Activated CD8-positive, alpha-beta memory T cell treated with anti-CD3 and anti-CD28 coated beads for 1 hour (primary cell): ENCODE measurements at places on chromosomes 3 and 15.

GRCh38 chr3:151867666-151868065 is 5.8 kb upstream of the SUCNR1 start:
- DNase-seq, result no peak

- DNase-seq, result no peak
Observed at GRCh38 chr3:185915642-185916041, 22.2 kb downstream of the TRA2B start.

DNA sequence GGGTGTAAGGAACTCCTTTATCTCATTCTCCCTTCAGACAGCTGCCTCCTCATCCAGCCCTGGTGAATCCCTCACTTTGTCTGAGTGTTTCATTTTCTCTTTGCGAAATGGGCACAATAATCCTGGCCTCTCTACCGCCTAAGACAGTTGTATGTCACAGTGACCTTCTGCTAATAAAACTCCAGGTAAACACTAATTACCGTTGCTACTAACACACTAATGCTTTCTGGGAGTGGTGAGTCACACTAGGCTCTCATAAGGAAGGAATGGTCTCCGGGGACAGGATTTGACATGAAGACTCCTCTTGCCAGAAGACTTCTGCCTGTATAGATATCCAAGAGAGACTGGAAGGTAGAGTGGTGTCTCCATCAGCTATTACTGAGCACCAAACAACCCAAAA is 71.7 kb upstream of the SNRK start:
- no peak for DNase-seq

DNA sequence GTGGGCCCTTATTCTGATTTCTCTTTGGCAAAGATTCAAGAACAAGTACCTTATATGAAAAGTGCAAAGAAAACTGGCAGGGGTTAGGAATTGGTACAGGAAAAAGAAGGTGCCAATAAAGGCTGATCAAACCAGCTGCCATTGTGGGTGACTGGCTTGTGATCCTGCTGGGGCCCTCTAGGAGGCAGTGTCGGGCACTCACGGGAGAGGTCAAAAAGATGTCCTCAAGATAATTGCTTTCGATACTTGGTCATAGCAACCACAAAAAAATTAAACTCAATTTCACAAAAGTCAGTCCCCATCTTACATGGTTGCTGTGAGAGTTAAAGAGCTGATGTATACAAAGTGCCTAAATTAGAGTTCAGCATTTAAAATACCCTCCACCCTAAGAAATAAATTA is 31.0 kb upstream of the CAV3 start:
- DNase-seq, result no peak

DNA sequence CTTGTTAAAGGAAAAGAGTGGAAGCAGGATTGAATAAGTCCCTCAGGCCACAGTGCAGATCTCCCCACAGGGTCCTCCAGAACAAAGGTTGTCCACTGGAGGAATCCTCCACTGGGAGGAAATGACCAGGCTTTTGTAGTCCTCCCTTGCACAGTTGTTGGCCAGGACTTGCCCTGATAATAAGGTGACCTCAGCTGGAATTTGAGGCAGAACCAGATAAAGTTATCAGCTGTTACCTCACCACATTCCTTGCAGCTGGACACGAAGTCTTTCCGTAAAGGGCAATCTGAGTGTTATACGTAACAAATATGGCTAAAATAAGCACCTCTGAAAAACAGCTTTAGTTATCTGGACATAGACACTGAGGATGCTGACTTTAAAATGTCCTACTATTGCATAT is 83.5 kb upstream of the NAALADL2 start:
- no peak for DNase-seq

- no peak for DNase-seq
Observed at GRCh38 chr15:45631776-45632175, 3.1 kb upstream of the SQOR start.

- DNase-seq, result no peak
Observed at GRCh38 chr15:72797338-72797689, 13.8 kb upstream of the ADPGK start.

DNA sequence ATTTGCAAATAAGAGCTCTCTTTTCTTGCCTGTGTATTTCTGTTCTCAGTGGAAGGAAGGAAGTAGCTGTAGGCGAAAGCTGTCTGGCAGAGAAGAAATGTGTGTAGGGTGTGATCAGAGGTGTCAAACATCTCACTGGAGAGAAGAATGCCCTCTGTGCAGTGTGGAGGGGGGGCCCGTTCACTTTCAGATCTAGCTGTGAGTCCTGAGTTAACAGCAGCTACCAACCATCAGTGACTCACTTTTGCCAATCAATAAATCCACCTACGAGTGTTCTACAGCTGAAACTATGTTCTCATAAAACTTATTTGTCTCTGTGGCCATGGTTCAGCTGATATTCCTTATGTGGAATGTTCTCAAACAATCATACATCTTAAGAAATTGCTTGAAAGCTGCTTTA is 103.7 kb downstream of the FRMD4B start:
- no peak for DNase-seq

DNA sequence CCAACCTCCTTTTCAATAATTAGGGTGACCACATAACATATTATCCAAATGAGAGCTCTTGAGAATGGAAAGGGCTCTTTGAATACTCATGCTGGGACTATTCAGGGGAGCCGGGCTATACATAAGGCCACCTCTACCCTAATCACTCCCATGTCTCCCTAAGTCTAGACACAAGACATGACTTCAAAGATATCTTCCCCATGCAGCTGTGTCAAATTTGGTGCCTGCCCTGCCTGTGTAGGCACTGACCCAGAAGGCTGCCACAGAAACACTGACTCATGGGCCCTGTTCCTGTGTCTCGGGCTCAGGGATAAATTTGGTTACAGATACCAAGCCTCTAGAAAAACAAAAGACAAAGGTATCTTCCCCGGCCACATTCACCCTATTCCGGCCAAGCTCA is 70.3 kb downstream of the MYLK start:
- DNase-seq, result no peak

DNA sequence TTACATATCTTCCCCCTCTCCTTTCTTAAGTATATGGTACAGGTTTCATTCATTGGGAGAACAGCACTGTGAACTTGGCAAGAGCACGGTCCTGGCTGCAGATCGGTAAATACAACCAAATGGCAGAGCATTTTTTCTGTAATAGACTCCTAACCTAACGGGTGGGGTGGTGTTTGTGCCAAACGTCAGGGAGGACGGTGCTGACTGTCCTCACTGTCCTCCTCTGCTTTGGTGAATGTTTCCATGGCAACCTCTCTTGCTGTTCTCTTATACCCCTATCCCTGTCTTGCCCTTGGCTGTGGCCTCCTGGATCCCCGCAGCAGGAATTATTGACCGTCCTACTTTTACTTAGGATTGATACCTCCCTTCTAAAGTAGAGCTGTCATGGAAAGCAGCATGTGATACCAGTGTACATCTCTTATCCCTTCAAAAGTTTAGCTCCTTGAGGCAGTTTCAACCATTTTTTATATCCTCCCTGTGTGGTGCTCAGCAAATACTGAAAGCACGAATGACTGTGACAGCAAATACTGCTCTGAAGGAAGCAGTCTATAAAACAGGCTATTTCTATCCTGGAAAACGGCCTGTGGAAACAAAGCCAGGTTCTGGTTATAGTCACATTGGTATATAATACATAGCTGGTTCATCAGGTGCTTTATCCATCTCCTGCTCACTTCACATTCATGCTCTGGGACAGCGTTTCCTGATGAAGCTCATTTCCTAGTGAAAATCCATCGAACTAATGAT is 275.4 kb upstream of the C2CD4B start:
- no peak for DNase-seq
